CD4-positive, alpha-beta T cell treated with Interleukin-10 for 1 hour (primary cell): ENCODE measurements at places on chromosomes 7 and 10.

- DNase-seq: no peak
These were observed 73.4 kb downstream of the GOLGA7B start for GRCh38 chr10:97923057-97923456.

DNA sequence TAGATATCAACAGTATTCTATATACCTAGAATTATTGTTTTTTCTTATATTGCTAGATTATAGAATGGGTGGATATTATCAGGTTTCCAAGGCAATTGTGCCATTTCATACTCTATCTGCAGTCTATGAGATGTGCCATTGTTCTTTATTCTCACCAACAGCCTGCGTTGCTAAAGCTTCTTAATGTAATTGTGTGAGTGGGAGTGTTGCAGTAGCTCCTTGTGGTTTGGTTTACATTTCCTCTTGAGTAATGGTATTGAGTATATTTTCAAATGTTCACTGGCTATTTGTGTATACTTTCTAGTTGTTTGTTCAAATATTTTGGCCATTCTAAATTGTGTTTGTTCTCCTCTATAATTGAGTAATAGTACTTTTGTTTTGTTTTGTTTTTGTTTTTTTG, 199.2 kb downstream of the TFEC start:
- DNase-seq: no peak

- DNase-seq: no peak
These were observed 62.4 kb upstream of the CC2D2B start for GRCh38 chr10:95845411-95845810.

DNA sequence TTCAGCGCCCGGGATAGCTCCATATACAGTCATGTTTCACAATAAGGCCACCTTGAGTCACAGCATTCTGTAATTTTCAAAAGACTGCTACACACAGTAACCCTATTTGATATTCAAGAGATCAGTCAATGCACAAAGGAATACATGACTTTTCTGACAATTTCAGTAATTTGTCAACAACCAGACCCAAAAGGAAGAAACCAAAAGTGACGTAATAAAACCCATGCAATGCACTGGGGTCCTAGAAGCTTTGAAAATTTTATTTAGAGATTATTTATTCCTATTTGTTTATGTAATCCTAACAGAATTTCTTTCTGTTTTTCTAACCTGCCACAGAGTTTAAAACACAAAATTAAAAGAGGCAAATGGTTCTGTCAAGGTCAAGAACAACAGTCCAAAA, 421.2 kb downstream of the DPP6 start:
- no peak for DNase-seq

DNA sequence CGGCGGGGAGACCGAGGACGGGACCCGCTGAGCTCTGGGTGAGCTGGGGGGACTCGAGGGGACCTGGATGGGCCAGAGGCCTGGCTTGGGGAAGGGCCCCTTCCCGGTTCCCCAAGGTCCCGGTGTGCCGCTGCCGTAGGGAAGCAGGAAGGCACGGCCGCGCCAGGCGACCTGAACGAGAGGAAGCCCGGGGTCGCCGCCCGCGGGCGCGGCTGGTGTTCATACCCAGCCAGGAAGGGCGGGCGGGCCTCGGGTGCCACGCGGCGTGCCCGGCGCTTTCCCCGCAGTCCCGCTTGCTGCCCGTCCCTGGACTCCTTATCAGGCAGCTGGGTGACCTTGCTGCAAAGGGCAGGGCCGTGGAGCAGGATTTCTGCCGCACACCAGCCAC, 38.0 kb downstream of the ZNF777 start:
- DNase-seq: peak; percentile 24

- no peak for DNase-seq
These were observed 81.1 kb upstream of the TRIM24 start for GRCh38 chr7:138378741-138379559.

DNA sequence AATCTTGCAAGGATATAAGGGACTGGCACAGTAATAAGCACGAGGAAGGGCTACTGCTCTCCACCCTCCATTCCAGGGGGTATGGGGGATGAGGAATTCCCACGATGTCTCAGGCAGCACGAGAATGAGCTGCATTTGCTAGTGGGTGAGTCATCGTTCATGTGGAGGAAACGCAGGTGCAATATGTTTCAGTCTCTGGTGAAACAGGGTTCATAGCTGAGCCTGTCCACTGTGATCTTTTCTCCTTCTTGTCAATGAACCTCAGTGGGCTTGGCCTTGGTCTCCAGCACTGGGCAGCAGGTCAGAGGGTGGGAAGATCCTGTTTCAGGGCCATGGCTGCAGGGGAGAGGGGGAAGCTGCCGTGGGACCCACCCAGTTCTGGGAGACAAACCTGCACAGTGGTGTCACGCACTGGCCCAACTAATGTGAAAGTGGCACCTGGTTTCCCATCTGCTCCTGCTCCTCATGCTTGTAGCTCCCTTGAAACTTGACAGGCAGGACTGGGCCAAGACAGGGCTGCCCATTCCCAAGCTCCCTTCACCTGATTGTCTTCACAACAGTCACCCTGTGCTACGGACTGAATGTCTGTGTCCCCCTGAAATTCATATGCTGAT, 181.9 kb downstream of the USP6NL start:
- no peak for DNase-seq

DNA sequence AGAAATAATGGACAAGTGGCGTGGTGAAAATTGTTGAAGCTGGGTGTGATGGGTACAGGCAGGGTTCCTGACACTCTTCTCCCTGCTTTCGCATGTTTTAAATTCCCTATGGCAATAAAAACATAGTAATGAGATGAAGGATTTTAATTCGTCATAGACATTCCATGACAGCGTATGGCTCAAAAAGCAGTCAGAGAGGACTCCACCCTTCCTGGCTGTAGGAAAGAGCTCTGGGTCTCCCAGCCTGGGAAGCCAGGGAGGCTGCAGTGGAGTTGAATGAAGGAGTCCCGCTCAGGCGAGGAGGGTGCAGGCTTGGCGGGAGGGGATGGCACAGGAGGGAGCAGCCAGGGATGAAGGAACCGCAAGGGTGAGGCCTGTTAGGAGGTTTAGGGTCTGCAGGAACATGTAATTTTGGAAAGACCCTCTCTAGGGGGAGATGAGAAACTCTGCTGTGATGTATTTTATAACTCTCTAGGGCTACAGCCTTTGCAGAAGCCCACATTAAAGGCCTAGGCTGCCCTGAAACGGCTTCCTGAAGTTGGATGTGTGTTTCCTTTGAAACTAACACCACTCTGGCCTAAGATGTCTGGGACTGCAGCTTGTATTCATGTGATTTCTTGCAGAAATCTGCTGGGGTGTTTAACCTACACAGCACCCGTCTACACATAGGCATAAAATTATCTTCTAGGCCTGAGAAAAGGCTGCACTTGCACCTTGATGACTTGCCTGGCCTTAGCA, 7.6 kb upstream of the LARP4B start:
- no peak for DNase-seq

DNA sequence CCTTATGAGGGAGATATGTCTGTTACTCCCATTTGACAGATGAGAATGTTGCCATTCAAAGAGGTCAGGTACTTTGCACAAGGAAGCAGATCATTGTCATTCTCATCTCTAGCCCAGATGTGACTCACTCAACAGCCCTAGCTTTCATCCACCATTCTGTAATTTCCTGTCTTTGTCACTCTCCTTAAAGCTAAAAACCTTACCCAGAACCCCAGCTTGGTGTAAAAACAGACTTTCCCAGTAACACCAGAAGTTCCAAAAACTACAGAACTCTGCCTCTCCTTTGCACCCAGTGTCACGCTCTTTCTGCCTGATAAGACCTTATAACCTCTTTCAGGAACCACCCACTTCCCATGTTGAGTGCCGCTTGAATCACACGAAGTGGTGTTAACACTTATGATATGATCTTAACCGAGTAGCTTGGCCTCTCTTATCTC, 89.1 kb upstream of the SP4 start:
- peak; percentile 56 for DNase-seq

GRCh38 chr10:9305018-9305655, 1250.6 kb downstream of the GATA3 start:
- peak; percentile 37 for DNase-seq

DNA sequence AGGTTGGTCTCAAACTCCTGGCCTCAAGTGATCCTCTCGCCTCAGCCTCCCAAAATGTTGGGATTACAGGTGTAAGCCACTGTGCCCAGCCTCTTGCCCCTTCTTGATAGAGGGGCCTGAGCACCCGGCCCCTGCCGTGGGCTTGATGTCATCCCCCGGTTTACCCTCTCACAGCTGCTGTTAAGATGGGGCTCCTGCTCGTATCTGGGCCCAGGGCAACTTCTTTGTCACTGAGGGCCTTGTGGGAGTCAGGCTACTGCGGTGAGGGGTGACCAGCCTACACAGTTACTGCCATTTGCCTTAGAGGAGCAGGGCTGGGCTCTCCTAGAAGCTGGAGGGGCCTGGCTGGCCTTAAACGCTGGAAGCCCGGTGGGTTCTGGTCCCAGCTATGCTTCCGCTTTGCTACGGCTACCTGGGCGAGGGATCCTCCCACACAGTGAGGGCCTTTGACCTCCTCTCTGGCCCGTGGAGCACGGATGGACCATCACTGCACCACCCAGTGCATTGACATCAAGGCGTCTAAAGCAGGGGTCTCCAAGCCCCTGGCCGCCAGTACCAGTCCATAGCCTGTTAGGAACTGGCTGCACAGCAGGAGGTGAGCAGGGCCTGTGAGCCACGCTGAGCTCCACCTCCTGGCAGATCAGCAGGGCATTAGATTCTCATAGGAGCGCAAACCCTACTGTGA, 1.1 kb upstream of the TMEM130 start:
- DNase-seq: no peak

DNA sequence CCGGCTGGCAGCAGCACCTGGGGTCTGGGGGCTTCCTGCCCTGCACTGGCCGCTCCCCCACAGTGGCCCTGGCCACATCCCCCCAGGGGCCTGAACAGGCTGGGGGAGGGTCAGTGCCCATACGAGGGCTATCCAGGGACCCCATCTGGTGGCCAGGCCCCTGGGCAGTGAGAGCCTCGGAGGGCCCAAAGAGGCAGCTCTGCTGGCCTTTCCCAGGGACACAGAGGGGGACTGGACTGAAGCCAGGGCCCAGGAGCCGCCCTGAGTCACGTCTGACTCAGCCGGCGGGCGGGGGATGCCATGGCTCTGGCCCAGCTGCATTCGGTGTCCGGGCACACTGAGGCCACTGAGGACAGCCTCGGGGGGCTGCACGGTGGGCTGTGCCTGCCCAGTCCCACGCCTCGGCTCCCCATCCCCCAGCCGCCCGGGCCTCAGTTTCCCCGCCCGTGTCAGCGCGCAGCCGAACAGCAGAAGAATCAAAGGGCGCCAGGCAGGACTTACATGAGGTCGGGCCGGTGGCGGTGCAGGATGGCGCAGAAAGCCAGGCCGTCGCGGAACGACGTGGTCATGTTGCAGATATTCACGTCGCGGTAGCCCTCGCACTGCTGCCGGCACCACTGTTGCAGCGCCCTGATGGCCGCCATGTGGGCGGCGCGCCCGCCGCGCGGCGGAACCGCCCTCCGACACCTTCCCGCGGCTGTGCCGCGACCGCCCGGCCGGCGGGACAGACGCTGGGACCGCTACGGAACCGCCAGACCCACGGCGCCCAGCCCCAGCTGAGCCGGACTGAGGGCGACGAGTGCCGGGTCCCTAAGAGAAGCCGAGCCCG, at the start of gene MICALL2:
MICALL2 (minus strand) TSS at position 788 of the 829 bp plus-strand sequence; CDS start at position 644, 144 bp downstream.
- DNase-seq: no peak

DNA sequence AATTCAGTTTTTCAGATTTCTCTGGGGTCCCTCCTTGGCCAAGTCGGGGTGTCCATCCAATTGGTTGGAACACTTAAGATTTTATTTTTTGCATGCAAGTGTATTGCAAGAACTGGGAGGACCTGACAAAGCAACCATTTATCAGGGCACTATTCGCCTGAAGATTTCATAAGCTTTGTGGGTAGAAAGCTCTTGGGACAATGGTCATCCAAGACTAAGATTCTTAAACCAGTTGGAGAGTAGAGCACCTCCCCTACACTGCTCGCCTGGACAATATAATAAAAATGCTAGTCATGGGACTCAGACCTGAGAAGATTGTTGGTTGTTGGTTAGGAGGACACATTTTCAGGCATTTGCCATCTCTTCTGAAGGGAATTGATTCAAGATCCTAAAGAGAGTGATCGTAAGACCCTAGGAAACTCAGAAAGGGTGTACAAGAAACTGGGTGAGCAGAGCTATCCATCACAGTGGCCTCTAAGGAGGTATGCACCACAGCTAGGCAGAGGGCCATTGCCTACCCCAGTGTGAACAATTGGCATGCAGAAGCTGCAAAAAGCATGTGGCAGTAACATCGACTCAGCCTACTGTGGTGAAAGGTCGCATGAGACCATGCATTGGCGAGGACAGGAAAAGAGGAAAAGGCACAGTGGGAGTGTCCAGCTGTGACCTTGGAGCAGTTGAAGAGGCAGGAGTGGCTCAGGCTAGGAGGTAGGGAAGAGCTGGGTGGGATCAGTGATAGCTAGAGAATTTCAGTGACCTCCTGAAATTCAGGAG, 1235.3 kb upstream of the AUTS2 start:
- DNase-seq: no peak

DNA sequence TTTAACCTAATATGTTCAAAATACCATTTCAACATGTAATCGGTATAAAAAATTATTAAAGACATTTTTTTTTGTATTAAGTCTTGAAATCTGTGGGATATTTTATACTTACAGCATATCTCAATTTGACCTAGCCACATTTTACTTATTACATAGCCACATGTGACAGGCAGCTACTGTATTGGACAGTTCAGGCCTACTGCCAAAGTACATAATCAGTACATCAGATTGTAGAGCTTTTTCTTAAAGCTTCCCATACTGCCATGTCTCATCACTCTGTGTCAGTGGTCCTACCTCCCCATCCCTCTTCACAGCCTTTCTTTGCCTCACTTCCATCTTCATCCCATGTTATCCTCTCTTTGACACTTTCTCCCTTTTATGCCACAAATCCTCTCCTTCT, 43.0 kb downstream of the LOXL4 start:
- DNase-seq: no peak

- no peak for DNase-seq
These were observed 224.4 kb downstream of the MAD1L1 start for GRCh38 chr7:2008101-2008935.

DNA sequence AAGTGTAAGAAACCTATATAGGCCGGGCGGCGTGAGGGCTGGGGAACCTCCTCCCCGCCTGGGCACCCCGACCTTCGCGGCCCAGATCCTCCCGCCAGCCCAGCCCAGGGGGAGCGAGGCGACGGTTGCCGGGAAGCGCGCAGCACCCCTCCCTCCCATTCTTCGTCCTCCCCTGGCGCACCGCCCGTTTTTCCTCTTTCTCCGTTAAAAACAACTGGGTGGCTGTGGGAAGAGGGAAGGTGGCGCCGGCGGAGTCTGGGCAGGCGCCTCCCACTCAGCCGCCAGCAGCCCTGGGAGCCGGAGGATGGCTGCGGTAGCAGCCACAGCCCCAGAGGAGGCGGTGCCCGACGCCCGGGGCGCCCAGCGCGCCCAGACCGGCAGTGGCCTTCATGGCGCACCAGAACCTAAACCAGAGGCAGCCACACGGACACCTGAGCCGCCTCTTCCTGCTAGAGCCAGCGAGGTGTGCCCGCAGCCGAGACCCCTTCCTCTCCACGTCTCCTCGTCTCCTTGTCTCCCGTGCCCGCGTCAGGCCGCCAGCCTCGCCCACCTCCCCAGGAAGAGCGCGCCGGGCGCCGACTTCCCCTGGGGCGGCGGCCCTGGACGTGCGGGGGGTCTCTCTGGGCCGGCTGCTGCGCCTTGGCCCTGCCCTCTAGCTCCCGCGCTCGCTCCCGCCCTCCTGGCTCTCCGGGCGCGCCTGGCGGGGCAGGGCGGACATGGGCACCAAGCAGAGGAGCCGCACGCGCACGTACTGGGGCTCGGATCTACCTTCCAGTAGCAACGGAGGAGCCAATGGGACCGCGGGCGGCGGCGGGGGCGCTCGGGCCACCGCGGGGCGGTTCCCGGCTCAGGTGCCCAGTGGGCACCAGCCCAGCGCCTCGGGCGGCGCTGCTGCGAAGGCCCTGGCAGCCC, 32.8 kb upstream of the SFTPD start:
- DNase-seq: no peak
